ENCODE measurements at places on chromosomes 2 and 18. TPM values are rescaled to one million over a fixed set of nuclear protein-coding genes. Genes with fewer than 3 reads are reported as not detected.

PIEZO2 gene
- 21.8 TPM for total RNA-seq

PJVK gene
- total RNA-seq: 8.0 TPM

MALL gene
- 82.7 TPM for total RNA-seq

REG3G gene
- total RNA-seq: 0.33 TPM

HAAO gene
- total RNA-seq: 9.4 TPM

PSMA8 gene
- not detected for total RNA-seq

SLC8A1 gene
- total RNA-seq: 42.1 TPM

CYTIP gene
- 0.51 TPM for total RNA-seq

TMEM178A gene
- total RNA-seq: 9.3 TPM

GAL3ST2 gene
- total RNA-seq: 0.19 TPM

RSAD2 gene
- 3.4 TPM for total RNA-seq

FAHD2A gene
- total RNA-seq: 39.2 TPM

ZNF514 gene
- 21.1 TPM for total RNA-seq

- DNase-seq: no peak
These were observed 68.0 kb upstream of the RIOK3 start for GRCh38 chr18:23384778-23385736.

GRCh38 chr18:22179174-22179573 lies 9.8 kb downstream of the GATA6 start:
- DNase-seq: no peak

DNA sequence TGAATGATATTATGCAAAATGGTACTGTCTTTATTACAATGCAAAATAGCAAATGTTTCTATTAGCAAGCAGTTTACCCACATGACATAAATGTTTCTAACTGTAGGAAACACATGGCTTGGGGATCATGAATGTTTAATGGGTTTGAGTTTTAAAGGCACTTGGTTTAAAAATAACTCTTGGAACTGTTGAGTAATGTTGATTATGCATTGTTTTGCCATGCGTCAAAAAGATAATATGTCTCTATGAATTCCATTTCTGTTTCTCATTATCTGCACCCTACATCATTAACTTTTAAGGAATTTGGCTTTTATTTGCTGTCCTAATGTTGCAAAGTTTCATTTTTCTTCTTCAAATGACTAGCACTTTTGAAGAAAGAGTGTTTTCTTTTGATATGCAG lies 1355.5 kb downstream of the SUCLG1 start:
- no peak for DNase-seq

DNA sequence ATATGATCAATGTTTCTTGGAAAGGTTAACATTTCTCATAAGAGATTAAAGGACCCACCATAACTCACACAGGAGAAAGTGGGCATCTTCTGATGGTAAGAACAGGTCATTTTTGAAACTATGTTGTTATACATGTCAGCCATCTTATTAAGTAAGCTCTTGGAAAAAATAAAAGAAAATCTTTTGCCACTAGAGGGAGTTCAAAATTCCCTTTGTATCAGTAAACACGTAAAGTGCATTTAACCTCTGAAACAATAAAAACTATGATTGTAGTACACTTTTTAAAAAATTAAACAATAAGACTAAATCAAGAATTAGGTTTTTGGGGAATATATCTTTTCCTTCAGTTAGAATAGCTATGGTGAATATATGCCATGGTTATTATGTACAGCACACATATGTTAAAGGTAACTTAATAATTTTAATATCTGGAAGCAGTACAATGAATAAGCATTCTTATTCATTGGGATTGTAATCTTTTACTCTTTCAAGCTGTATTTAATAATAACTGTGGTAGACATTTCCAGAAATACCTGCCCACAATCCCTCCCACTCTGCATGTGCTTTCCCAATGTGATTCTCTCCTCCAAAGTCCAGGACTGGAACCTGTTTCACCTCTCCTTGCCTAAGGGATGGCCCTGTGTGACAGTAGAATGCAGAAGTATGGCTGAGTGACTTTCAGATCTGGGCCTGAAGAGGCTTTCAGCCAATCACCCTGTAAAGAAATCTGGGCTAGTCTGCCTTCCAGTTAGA lies 64.2 kb downstream of the RBMS1 start:
- DNase-seq: no peak

DNA sequence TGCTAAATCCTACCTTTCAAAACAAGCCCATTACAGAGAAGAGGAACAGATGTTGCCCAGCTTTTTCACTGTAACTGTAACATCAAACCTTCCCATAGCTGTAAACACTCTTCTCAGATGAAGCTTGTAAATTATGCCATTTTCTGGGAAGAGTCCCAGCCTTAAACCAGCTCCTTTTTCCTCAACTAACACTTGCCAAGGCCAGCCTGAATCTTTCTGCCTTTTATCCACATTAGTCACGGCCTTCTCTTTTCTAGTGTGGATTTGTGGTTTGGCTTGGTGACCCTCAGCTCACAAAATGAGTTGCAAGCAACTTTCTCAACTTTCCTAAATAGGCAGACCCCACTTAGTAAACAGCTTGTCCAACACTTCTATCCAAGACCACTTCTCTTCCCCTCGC lies 90.2 kb downstream of the CABLES1 start:
- no peak for DNase-seq

DNA sequence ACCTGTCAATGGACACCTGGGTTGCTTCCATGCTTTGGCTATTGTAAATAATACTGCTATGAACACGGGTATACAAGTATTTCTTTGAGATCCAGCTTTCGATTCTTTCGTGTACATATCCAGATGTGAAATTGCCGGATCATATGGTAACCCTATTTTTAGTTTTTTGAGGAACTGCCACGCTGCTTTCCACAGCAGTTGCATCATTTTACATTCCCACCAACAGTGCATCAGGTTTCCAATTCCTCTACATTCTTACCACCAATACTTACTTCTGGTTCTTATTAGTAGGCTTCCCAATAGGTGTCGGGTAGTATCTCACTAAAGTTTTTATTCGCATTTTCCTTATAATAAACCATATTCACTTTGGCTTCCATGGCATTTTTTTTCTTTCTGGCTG lies 69.6 kb downstream of the PID1 start:
- DNase-seq: no peak

GRCh38 chr18:70848329-70848728 lies 559.5 kb downstream of the SOCS6 start:
- DNase-seq: no peak

- no peak for DNase-seq
These were observed 16.5 kb upstream of the CNNM3 start for GRCh38 chr2:96799623-96799935.

DNA sequence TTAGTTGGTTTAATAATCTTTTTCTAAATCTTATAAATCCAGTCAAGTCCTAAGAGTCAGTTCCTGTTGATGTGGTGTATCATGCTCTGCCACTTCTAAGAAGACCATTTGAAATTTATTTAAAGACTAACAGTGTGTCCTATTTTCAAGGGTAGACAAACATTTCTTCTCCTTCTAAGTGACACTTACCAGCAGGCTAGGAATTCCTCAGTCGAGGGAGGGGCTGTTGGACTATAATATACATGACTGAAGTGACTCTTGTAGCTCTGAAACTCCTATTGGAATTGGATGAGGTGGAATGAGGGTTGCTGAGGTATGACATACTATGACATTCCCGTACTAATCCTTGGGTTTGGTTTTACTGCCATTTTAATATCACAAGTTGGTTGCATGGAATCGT lies 30.6 kb downstream of the ITGB6 start:
- no peak for DNase-seq

DNA sequence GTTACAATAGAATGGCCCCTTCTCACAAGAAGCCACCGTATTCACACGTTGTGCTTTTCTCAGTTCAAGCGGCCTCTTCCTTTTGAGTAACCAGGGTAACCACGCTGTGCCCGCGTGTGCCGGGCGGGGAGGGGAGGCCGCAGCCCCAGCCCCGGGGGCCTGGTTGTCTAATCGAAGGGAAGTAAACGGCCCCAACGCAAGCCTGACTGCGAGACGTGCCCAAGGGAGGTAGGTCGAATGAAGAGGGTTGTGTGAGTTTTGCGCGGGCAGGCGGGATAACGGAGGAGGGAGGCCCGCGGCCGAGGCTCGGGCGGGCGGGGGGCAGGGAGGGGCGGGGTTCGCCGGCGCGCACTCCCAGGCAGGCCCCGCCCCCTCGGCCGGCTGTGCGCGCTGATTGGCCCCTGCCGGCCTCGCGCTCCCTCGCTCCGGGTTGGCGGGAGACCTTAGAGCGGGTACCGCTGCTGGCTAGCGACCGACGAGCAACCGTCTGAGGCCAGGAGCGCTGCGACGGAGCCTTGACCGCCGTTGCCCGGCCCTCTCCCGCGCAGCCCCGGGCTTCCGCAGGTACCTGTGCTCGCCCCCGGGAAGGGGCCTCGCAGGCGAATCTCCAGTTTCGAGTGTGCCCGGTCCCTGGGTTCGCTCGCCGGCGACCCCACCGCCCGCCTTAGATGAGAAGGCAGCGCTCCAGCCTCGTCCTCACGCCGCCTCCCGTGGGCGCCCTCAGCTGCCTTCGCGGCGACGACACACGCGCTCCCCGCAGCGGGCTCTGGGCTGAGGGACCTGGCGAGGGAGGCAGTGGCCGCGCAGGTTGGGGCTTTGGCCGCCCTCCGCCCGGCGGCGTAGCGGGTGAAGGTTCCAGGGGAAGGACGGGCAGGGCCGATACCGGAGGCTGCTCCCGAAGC lies at the start of gene SPDYA:
SPDYA (plus strand) TSS at position 451 of the 902 bp plus-strand sequence. CDS start 5,181 bp downstream, outside the sequence.
- DNase-seq: peak; percentile 86

DNA sequence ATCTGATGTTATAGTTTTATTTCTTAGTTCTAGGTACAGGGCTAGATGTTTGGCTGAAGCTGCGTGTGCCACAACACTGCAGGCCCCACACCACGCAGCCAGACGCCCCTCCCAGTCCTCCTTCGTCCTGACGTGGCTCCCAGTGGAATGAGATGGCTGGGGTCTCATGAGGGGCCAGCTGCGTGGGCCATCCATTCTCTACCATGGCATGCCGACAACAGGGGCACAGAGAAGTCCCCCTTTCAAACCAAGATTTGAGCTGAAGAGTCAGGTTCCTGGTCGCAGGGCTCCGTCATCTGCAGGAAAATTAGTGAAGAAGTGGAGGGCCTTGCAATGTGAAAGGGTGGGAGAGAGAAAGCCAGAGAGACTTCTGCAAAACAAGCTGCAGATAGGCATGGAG lies 64.5 kb downstream of the PARD6G start:
- DNase-seq: no peak

DNA sequence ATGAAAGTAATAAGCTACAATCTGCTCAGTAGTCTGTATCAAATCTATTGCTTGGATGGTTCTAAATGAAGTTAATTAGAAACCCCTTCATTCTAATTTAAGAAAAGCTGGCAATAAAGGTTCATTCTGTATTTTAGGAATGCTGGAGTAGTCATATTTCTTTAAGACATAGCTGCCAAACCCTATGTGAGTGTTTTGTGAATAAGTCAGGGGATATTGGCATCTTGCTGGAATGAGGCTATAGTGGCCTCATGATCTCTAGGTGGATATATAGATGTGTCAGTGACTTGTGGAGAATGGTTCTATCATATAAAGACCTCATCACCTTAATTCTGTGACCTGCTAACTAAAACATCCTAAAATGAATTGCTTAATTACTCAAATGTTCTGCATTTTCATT lies 196.3 kb downstream of the PDE1A start:
- DNase-seq: no peak

GRCh38 chr2:230317366-230317765 lies 9.6 kb upstream of the SP140L start:
- DNase-seq: no peak

GRCh38 chr18:3042379-3042778 lies 29.4 kb upstream of the LPIN2 start:
- DNase-seq: peak; percentile 1

Measured in type B pancreatic cell (in vitro differentiated cells).